CD4-positive, alpha-beta T cell treated with Interleukin-21 for 1 hour (primary cell): ENCODE measurements at places on chromosomes 16 and 17.

GRCh38 chr16:4328046-4328781, 12.3 kb downstream of the GLIS2 start:
- peak; percentile 59 for DNase-seq

DNA sequence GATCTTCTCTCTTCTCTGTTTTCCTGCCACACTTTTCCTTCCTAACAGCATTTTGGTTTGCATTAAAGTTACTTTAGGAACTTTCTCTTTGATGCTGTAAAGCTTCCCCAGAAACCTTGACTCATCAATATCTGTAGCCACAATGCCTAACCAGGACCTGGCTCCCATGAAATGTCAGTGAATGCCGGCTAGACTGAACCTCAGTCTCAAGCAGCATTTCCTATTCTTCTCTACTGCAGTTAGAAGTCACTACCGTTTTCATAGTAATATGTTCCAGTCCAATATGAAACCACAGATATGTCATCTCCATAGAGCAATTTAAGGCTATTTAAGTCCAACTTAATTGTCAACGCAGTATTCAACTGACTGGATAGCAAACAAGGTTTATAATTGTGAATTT, 28.9 kb downstream of the ITFG1 start:
- DNase-seq = no peak

DNA sequence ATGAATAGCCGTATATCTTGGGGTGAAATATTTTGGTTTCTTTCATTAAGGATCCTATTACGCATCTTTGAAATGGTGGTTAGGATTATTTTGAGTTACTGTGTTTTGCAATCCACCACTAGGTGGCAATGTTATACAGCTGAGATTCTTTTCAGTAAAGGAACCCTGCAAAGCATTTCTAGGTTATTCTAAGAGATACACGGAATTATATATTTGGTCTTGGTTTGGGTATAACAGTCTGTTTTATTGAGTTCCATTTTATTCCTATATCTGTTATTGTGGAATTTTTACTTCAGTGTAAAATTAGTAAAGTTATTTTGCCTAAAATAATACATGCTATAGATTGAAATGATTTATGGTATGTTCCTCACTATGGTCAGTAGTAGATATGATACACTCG, 62.9 kb upstream of the CPHXL start:
- peak; percentile 49 for DNase-seq

DNA sequence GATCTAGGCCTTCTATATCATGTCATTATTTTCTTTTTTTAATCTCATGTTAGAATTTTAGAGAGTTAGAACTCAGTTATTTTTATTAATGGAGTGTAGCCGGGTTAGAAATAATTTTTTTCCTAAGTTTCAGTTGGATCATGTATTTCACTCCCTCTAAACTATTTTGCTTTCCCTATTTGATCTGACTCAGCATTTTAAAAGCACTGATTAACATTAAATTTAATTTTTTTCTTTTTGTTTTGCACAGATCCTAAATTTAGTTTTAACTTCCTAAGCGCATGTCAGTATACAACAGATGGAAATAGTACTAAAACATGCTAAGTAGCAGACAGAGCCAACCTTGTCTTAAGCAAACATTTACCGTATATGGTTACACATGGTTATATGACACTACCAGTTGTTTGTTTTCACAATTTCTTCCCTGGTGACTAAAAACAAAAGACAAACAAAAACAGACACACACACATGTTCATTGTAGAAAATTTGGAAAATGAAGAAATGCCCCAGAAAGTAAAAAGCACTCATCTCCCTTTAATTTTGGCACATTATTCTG, 33.6 kb upstream of the RAB11FIP4 start:
- DNase-seq = no peak

- no peak for DNase-seq
Measured at GRCh38 chr16:85002099-85002541, 9.2 kb downstream of the ZDHHC7 start.

DNA sequence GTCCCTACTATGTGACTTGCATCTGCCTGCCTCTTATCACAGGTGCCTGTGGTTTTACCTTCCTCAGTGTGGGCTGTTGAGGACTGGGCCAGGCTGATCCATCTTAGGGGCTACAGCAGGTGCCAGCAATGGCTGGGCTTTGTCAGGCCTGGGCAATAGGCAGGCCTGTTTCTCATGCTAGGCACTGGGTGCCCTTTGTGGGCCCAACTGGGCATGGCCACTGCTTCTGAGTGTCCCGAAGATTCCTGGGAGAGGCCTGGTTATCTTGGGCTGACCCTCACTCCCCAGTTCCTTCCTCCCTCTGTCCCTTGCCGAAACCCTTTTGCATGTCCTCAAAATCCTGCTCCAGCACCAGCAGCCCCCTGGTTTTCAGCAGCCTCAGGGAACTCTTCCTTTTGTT, 1024.9 kb downstream of the KCNJ18 start:
- no peak for DNase-seq

DNA sequence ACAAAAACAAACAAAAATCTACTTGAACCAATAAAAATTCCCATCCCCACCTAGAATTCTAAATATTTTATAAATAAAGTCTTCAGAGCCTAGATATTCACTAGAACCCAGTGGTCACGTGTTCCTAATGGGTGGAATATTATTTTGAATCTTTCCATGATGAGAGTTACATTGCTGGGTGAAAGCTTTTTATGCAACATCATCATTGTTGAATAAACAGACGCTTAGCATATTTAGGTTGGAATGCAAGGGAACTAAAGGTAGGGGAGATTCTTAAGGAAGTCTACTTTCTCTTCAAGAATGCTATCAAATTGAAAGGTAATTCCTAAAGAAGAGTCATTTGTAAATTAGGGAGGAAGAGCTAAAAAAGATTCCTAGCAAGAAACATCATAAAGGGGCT, 723.1 kb downstream of the WWOX start:
- no peak for DNase-seq

DNA sequence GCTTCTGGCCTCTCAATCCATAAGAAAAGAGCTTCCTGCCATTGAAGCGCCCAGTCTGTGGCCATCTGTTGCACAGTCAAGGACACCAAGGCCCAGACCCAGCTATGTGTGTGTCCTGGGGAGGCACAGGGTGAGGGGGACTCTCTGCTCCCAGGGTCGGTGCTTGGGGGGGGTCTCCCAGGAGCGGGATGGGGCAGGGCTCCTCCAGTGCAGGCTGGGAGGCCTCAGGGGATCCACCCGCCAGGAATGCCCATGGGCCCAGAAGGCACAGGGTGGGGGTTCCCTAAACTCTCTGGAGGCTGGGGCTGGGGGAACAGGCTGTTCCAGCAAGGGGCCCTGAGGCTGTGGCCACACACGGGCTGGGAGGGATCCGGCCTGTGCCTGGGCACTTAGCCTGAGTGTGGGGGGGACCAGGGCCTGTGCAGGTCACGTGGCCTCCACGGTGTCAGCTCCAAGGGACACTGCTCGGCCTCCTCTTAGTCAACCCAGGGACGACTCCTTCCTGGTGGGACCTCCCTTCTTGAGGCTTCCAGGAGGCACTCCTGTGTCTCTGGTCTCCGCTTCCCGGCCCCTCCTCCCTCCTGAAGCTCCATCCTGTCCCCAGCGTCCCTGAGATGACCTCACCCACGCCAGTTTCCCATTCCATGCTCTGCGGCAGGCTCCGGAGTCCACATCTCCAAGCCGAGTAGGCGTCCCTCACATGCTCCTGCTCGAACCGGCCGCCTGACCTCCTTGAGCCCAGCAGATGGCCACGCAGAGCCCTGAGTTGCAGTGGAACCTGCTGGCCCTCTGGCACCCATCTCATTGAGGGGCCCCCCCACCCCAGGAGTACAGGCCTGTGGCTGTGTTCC, 23.1 kb upstream of the BAHCC1 start:
- no peak for DNase-seq

- no peak for DNase-seq
Measured at GRCh38 chr16:84053237-84053636, 10.6 kb upstream of the SLC38A8 start.

DNA sequence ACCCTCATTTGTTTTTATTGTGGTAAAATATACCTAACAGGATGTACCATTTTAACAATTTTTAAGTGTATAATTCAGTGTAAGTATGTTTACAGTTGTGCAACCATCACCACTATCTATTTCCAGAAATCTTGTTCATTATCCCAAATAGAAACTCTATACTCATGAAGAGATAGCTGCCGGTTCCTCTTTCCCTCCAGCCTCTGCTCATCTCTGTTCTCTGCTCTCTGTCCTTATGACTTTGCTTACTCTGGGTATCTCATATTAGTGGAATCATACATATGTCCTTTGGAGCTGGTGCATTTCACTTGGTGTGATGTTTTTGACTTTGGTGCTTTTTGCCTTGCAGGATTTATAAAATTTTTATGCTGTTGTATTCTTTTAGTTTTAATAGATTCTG, 19.4 kb downstream of the CYLD start:
- DNase-seq = no peak
